Activated T-helper 17 cell treated with anti-CD3 and anti-CD28 coated beads, Interleukin-2, amount 50 U/mL, for 72 hours (primary cell): ENCODE measurements at places on chromosomes 6 and 20. TPM values are rescaled to one million over a fixed set of nuclear protein-coding genes. Genes with fewer than 3 reads are reported as not detected.
A peak's percentile ranks its signal among the peaks of the same experiment; 100 is the strongest.

GRCh38 chr20:15857173-15857784 lies 716.0 kb downstream of the KIF16B start:
- no peak for ATAC-seq

DNA sequence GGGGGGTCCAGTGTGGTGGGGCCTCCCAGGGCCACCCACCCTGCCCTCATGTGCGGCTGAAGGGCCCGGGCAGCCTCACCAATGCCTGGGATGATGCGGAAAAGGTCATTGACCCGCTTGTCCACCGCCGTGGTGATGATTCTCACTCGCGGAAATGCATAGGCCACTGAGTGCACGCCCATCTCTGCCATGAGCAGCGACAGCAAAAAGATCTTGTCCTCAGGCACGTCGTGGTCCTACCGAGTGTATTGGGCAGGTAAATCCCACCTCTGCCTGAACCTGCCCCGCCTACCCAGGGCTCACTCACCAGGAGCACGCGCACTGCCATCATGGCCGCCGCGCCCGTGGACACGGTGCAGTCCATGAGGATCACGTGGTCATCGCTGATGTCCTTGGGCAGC lies 16.1 kb downstream of the UCKL1 start:
- no peak for ATAC-seq

GRCh38 chr20:651713-652614 lies 1.0 kb downstream of the SRXN1 start:
- ATAC-seq: peak; percentile 31

DNA sequence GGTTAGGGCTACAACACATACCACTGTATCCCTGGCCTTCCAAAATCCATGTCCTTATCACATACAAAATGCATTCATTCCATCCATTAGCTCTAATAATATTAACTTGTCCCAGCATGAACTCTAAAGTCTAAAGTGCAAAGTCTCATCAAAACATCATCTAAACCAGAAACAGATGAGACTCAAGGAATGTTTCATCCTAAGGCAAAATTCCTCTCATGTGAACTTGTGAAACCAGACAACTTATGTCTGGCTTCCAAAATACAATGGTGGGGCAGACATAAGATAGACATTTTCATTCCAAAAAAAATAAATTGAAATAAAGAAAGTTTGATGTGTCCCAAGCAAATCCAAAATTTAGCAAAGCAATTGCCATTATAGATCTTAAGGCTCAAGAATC lies 257.4 kb downstream of the HTR1B start:
- ATAC-seq: no peak

DNA sequence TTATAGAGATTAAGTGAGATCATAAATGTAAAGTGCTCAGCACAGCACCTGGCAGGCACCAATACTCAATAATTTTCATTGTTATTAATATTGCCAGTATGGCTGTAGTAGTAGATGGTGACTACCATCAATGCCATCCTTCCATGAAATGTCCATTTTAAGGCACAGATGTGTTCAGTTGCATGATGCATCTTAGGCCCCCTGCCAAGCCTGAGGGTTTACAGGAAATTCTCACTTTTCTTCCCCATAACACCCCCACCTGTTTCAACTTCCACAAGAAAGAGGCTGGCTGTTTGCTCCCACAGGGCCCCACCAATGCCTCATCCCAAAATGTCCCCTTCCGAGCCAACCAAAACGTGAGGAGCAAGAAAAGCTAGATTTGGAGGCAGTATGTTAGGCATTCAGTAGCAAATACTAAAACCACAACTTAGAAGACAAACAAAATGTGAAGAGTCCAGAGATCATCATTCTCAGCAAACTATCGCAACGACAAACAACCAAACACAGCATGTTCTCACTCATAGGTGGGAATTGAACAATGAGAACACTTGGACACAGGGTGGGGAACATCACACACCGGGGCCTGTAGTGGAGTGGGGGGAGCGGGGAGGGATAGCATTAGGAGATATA lies 110.6 kb upstream of the NHSL1 start:
- no peak for ATAC-seq

- ATAC-seq: no peak
These were observed 2.9 kb downstream of the TFAP2C start for GRCh38 chr20:56631990-56632327.

DNA sequence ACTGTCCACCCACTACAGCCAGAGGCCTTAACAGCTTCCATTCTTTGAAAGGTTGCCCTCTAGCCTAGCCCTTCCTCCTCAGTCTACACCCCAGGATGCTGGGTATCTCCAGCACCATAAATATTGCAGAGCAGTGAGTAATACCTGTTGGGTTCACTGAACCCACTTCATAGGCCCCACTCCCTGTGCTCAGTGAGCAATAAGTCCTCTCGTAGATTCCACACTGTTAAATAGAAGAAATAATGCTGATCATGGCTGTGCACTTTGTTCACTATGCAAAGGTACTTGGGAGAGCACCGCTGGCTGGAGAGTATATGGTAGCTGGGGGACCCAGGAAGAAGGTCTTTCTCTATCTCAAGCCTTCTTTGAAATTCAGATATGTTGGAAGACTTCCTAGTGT lies 87.3 kb downstream of the RSPH3 start:
- peak; percentile 62 for ATAC-seq

GRCh38 chr6:82970839-82971238 lies 94.8 kb downstream of the UBE3D start:
- no peak for ATAC-seq

- ATAC-seq: no peak
These were observed 159.5 kb downstream of the JARID2 start for GRCh38 chr6:15405129-15406068.

- ATAC-seq: no peak
These were observed 106.6 kb downstream of the RNASET2 start for GRCh38 chr6:166849749-166850183.

DNA sequence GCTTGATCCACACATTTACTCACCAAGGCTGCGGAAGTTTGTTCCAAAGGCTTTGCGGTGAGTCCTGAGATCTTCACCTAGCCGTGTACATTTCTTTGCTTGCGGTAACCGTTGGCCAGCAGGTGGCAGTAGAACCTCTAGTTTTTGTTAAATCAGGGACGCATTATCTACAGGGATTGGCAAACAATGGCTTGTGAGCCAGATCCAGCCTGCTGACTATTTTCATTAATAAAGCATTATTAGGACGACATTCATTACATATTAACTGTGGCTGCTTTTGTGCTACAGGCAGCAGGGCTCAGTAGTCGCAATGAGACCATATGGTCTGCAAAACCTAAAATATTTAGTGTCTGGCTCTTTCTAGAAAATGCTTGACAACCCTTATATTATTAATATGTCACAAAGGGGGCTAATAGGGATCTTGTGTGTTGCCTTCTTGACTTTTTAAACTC lies 174.1 kb downstream of the DOK5 start:
- ATAC-seq: peak; percentile 51

DNA sequence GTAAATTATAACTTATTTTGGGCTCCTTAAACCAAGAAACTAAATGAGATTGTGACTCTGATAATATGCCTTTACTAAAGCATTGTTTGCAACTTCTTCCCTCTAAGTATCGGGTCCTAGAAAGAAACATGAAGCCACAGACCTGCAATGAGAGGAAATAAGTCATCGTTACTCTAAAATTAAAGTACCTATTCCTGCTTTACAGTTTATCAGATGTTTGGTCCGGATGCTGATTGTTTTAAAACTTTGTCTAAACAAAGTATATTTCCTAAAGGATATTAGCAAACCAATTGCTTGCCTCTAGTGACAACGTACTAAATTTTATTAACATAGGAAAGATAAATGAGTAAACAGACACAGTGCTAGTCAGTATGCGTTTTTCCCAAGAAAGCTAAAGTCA lies 216.8 kb downstream of the GJA1 start:
- ATAC-seq: no peak

DNA sequence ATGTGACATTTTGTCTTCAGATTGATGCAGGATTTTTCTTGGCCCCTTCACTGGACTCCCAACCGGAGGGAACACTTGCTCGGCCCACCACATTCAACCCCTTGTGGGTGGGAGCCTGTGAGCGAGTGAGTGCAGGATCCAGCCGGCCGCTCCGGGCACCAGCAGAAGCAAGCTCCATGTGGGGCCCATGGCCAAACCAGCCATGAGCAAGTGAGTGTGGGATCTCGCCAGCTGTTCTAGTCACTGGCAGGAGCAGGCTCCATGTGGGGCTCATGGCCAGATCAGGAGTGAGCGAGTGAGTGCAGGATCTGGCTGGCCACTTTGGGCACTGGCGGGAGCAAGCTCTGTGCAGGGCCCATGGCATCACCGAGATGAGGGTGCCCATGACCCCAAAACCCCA lies 42.6 kb downstream of the OSTM1 start:
- ATAC-seq: no peak

DNA sequence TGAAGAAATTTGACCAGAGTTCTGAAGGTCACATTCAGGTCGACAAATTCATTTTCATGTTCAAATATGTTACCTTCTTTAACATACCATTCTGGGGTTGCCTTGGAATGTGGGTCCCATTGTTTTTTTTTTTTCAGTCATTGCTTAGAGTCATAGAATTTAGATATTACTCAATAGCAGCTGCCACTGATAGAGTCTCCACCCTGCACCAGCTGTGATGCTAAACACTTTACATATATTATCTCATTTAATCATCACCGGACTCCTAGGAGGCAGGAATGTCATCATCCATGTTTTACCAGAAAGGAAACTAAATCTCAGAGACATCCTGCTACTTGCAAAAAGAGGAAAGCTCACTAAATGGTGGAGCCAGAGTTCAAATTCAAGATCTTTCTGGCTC lies 204.7 kb downstream of the ESR1 start:
- ATAC-seq: no peak

Gene EYS
- not detected for total RNA-seq

Gene ULBP2
- total RNA-seq: not detected

Gene MICA
- total RNA-seq: 16.2 TPM
